ENCODE measurements at places on chromosomes 1 and 21.

DNA sequence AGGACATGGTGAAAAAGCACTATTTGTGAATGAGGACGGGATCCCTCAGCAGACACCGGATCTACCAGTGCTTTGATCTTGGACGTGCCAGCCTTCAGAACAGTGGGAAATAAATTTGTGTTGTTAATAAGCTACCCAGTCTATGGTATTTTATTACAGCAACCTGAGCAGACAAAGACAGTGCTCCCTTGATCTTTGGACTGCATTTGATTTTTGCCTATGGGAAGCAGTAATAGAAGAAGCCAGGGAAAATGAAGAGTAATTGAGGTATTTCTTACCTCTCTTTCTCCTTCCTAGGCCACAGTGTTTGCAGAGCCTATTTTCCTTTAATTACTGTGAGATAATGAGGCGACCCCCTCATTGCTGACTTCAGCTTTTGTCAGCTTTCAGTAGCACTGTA is 87.9 kb downstream of the PDE4B start:
- no peak for DNase-seq

DNA sequence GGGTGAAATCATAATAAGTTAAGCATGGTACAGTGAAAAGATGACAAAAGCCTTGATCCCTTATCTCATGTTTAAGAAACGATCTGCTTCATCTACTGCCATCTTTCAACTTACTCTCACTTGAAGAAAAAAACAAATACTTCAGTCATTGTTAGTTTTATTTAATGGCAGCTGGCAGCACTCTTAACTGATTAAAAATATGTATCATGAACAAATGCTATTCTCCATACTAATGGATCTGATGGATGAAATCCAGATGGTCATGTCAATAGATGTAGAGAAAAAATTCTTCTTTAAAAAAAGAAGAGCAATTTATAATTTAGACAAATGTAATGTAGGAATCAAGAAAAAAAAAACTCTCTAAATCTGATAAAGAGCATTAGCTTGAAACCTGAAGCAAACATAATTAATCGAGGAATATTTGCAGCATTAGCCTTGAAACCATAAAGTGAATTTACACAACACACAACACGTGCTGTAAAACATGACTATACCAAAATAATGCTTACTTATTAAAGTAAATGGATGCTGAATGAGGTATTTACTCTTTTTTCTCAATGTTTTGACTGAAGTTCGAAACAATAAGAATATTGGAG is 579.0 kb upstream of the ADAMTS5 start:
- no peak for DNase-seq

- DNase-seq: no peak
These were observed 710 bp upstream of the PRPF3 start for GRCh38 chr1:150320667-150320978.

- no peak for DNase-seq
These were observed 7.2 kb upstream of the PDE9A start for GRCh38 chr21:42646076-42646825.

GRCh38 chr1:22159891-22160290 is 17.0 kb upstream of the WNT4 start:
- no peak for DNase-seq

DNA sequence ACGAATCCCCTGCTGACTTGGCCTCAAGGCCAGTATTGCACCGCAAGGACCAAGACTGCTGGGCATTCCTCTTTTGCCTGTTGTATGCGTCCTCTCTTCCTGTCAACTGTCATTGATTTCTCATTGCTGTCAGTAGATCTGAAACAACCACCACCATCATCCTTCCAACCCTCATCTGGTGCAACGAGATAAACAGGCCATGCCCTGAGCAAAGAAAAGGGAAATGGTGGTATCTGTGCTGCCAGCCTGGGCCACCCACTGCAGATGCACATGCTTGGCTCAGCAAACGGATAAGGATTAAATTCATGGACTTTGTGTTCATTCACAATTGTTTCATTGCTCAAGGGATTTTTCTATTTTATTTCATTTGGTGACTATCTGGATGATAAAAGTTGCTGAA is 13.6 kb downstream of the OXCT2 start:
- no peak for DNase-seq

DNA sequence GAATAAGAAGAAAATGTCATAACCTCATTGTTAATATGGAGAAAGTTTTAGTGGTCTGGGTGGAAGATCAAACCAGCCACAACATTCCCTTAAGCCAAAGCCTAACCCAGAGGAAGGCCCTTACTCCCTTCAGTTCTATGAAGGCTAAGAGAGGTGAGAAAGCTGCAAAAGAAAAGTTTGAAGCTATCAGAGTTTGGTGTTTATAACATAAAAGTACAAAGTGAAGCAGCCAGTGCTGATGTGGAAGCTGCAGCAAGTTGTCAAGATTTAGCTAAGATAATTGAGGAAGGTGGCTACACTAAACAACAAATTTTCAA is 67.6 kb upstream of the BCL9 start:
- DNase-seq: no peak

GRCh38 chr1:200035956-200036618 is 8.6 kb downstream of the NR5A2 start:
- DNase-seq: peak; percentile 22

GRCh38 chr1:197985351-197985750 is 68.2 kb downstream of the LHX9 start:
- DNase-seq: no peak

DNA sequence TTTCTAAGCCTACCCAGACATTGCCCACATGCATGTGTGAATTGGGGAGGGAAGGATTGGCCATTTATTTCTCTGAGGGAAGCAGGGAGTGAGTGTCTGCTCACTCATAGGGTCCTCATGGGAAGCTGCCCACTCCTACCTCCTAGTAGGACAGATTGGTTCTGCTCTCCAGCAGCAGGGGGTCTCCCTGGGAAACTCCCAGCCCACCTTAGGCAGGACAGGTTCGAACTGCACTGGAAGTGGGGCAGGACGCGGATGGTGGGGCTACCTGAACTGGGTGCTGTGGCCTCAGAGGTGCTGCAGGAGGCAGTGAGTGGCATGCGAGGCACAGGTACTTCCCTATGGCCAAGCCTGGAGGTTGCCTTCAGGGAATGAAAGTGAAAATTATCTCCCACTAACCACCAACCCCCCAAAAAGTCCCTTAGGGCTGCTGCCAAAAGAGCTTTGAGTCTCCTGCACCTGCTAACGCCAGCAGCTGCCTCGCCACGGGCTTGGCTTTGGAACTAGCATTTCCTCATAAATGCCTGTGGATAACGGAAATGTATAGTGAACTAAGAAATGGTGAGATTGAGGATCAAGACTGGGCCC is 157.0 kb upstream of the COA6 start:
- no peak for DNase-seq

- no peak for DNase-seq
These were observed 6.2 kb downstream of the E2F2 start for GRCh38 chr1:23524716-23525401.

DNA sequence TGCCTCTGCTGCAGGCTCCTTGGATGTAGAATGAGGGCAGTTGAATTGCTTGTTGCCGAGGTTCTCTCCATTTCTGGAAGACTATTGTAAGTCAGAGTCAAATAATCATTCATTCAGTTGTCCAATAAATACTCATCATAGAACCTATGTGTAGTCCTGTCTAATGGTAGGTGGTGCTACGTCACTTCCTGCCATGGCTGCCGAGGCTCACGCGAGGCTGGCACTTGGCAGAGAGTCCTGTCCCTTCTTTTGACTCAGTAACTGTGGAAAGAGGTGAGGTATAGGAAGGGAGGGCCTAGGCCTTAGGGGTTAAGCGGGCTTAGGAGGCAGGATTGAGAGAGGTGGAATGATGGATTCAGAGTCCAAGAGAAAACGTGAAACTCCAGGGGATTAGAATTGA is 9.7 kb downstream of the ADARB1 start:
- DNase-seq: no peak

DNA sequence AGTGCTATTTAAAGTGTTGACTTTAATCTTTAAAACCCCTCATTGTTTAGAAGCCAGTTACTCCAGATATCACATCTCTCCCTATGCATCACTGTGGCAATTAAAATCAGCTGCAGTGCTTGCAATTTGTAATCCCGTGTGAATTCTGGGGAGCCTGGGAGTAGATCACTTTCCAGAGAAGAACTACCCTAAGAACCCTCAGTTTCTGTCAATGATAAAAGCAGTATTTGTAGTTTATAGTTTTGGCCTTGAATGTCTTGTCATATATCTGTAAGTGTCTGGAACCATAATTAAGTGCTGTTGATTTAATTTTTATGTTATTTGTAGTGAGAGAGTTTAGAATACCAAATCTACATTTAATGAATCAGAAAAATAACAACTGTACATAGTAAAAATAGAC is 5.5 kb upstream of the SPAG17 start:
- no peak for DNase-seq

DNA sequence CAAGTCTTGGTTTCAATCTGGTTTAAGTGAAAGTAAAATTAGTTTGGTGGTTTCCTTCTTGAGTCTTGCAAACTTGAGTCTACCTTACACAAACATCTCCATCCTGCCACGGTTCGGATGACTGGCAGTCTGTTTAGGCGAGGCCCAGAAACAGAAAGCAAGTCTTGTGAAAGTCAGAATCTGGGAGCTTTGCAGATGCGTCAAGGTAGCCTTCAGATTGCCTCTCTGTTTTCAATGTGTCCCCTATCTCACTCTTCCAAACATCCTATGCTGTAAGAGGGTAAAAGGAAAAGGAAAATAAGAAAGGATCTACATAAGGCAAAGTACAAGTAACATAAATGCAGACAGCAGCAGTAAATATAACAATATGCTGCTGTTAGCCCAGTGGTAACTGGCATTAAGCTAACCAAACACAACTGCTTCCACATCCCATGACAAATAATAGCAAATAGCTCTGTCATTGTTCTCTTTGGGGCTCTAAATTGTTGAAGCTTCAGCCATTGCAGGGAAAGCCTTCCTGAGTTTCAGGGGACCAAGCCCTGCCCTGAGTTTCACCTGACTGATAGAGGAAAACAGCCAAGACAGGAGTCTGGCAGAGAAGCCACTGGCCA is 26.2 kb upstream of the C1orf105 start:
- no peak for DNase-seq

DNA sequence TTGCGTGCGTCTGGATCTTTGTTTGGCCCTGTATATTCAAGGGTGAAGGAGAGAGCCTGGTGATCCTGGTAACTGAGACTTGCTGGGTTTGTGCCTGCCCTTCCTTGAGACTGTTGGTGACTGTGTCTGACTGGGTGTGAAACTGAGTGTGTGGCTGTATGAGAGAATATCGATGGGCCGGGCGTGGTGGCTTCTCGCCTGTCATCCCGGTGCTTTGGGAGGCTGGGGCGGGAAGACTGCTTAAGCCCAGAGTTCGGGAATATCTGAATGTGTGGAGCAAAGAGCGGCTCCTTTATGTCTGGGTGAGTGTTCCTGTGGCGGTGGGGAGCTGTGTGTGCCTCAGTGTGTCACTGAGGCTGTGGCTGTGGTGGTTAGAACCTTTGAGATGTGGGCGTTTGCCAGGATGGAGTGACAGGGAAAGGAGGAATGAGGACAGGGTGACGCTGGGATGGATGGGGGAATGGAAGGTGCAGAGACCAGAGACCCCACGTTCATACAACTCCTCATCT is 2.7 kb upstream of the MARCKSL1 start:
- no peak for DNase-seq

- no peak for DNase-seq
These were observed 259.8 kb downstream of the LMO4 start for GRCh38 chr1:87588495-87588894.

DNA sequence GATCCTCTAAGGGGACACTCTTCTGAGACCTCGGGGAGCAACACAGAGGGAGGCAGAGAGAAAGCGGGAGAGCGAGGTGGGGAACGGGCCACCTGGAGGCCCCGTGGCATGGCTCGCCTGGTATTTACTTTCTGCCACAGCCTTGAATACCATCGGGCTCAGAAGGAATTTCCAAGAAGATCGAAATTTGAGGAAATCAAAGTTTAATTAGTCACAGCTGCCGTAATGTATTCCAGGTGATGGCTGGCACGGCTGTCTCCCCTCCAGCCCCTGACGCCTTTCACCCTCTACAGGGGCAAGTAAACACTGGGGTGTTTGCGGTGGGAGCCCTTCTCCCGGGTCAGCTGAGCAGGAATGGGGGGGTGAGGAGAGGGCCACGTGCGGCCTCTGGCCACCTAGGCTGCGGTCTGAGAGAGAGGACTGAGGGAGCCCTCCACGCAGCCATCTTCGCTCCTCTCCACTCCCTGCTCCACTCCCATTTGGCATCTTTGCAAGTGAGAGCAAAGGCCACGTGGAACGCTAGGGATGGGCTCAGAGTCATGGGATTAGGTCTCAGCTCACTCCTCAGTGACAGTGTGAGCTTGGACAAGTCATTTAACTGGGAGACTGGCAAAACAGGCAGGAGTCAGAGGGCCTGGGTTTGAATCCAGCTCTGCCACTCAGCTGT is 125.2 kb downstream of the SYF2 start:
- no peak for DNase-seq

GRCh38 chr1:87135329-87135712 is 193.4 kb upstream of the LMO4 start:
- DNase-seq: peak; percentile 37

- DNase-seq: no peak
These were observed 990.0 kb downstream of the KCNT2 start for GRCh38 chr1:195618287-195618686.

DNA sequence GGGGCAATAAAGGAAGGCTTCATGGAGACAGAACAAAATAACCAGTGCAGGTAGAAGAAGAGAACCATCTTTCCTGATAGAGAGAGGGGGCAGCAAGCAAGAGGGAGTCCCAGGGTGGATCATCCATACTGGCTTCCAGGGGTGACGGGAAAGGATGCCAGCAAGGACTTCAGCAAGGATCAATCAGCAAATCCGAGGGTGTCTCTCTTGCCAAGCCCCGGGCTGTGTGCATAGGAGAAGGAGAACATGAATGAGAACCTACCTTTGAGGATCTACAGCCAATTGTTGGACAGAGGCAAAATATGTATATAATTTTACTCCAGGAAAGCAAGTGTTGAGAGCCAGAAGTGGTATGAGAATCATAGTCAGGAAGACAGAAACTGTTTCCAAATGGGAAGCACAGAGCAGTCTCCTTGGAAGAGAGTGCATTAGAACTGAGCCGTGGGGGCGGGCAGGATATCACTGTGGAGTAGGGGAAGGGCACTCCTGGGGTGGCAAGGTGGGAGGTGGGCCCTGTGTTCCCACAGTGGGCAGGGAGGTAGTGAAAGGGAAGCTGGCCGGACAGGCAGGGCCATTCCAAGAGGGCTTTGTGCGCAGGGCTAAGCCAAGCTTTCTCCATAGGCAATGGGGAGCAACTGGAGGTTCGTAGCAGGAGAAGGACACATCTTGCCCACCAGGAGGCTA is 1.1 kb upstream of the S100A9 start:
- DNase-seq: no peak

- no peak for DNase-seq
These were observed 5.8 kb downstream of the TINAGL1 start for GRCh38 chr1:31581821-31582810.

- DNase-seq: no peak
These were observed 566.9 kb upstream of the ZP4 start for GRCh38 chr1:238457610-238458009.

- DNase-seq: no peak
These were observed 1.1 kb downstream of the CCDC17 start for GRCh38 chr1:45622524-45623394.

- DNase-seq: no peak
These were observed 29.6 kb downstream of the BACE2 start for GRCh38 chr21:41197582-41197981.

Data from brain (organoid and tissue), 16 donors.